ENCODE measurements at places on chromosomes 7 and 10.

- DNase-seq, result no peak
Measured at GRCh38 chr7:110448918-110449317, 642.0 kb upstream of the LRRN3 start.

- no peak for DNase-seq
Measured at GRCh38 chr10:12733271-12733670, 268.2 kb downstream of the CCDC3 start.

DNA sequence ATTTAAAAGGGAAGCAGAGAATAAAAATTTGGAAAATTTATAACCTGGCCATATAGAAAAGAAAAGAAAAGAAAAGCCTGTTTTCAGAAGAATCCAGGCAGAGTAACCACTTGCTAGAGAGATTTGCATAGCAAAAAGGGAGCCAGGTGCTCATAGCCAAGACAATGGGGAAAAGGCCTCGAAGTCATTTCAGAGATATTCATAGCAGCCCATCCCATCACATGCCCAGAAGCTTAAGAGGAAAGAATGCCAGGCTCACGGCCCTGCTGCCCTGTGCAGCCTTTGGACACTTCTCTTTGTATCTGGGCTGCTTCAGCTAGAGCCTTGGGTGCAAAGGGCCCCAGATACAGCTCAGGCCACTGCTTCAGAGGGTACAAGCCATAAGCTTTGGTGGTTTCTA lies 159.8 kb downstream of the CCDC7 start:
- no peak for DNase-seq

- DNase-seq, result no peak
Measured at GRCh38 chr7:140212100-140212881, 35.5 kb upstream of the KDM7A start.

DNA sequence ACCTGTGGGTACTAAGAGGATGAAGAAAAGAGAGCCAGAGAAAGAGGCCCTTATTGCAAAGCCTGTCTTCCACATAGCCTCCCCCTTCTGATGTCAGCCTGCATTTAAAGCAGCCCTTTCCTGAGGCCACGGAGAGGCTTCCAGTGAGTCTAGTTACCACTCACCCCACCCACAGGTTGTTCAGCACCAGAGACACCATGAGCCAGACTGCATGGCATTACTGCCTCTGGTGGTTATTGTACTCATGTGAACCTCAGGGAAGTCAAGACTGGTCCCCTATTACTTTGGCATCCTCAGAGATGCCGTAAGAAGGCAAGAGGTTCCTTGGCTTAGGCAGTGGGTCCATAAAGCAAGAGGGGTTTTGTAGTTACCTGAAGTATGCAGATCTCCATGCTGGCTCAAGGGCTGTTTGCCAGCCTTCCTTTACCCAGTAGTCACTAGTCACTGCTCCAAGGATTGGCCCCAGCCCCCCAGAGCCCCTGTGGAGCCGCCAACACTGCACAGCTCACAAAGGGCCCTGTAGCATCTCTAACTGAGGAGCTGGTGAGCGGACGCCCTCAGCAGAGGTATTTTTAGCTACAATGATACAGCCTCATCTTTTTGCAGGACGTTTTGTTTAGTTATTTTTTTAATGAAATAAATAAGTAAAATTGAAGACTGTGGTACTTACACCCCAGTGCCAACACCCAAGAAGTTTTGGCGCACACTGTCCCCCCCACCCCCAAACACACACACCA lies 20.7 kb downstream of the LRRC4 start:
- DNase-seq, result no peak

DNA sequence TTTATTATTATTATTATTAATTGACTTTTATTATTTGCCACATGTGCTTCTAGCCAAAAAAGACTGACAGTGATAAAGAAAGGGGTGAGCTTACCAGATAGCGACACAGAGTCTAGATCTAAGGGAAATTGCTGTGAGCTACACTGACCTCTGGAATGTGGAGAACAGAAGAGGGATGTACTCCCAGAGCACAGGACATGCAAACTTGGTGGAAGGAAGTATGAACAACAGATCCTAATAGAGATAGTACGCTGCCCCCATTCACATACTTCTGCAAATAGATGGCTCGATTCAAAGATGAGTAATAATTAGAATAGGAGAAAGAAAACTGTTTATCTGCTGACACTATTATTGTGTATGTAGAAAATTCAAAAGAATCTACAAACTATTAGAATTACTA lies 109.3 kb upstream of the HPS1 start:
- no peak for DNase-seq

DNA sequence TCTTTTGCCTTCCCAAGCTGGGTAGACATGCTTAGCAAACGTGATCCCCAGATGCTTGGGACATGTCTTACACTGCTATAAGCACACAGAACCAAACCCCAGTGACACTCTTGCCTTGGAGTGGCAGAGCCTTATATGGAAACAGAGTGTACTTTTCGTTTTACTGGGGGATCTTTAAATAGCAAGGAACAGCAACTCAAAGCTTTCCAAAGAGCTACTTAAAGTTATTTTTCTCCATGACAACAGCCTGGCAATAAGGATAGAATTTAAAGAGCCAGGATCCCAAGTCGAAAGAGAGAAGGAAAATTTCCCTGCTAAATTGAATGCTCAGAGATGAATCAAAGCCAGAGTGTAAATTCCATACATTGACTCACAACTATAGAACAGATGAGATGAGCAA lies 67.8 kb downstream of the ZNF365 start:
- no peak for DNase-seq

GRCh38 chr10:27822301-27822700 lies 76.7 kb upstream of the MKX start:
- DNase-seq, result peak; percentile 54

GRCh38 chr10:124472071-124472470 lies 10.4 kb downstream of the LHPP start:
- DNase-seq, result no peak

DNA sequence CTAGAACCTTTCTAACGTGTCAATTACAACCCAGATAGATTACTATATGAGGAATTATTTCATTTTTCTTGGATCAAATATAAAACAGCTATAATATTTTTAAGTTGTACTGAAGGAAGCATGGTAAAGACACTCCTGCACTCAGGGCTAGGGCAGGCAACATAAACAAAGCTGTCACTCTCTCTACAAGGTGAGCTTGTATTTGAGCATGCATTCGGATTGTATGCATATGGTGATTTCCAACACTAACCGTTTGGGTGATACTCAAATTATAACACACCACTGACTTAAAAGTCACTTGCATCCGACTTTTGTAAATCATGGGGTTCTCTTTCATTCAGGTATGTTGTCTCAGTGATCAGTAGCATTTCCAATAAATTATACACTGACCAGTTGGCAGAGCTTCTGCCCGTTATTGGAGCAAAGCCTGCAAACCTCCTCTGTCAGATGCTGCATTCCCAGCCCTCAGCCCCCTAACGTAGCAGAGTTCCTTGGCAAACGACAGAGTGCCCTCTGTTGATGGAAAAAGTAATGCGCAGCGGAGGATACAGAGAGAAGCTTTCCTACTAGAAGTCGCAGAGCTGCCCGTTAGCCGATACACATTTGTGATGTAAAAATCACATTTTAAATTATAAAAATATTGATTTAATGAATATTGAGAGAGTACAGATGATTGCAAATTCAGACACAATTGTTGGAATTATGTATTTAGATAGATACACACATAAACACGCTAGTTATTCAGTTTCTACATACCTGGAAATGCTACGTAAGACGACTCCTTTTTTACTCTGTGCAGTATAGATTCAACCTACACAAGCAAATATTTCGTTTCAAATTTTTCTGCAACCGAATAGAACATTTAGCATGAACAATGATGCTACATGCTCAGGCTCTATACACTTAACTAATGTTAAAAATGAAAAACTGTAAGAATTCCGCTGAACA lies 173.9 kb upstream of the SP4 start:
- DNase-seq, result no peak

DNA sequence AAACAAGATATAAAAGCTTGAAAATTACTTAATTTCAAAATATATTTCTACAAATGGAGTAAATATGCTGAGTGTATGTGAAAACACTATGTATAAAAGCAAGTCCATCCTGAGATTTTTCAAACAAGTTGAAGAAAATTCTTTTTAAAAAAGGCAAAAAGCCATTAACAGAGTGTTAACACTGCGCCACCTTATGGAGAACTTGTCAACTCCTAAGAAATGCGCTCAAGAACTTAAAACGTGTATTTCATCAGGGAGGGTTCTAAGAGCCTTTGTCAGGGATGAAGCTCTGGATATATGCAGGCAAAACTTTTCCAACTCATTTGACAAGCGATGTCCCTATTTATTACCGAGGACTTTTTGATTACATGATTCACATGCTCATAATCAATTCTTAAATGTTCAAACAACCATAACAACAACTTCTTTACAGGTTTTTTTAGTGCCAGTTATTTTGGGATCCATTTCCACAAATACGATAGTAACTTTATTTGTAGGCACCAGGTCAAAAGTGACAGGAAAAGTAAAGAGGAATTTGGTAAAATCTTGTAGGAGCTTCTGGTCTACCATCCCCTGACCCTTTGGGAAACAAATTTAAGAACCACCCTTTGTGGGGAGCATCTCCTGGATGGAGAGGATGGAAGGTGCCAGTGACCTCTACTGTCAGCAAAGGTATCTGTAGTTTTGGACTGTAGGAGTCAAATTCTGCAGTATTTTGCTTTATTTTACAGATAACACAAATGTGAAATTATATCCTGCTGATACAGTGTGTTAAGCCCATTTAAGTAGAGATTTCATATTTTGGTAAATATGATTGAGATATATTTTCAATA lies 23.2 kb downstream of the CALCR start:
- peak; percentile 9 for DNase-seq

GRCh38 chr7:134320201-134320600 lies 3.5 kb upstream of the SLC35B4 start:
- DNase-seq, result no peak

GRCh38 chr10:55233505-55233904 lies 432.5 kb upstream of the PCDH15 start:
- DNase-seq, result no peak

DNA sequence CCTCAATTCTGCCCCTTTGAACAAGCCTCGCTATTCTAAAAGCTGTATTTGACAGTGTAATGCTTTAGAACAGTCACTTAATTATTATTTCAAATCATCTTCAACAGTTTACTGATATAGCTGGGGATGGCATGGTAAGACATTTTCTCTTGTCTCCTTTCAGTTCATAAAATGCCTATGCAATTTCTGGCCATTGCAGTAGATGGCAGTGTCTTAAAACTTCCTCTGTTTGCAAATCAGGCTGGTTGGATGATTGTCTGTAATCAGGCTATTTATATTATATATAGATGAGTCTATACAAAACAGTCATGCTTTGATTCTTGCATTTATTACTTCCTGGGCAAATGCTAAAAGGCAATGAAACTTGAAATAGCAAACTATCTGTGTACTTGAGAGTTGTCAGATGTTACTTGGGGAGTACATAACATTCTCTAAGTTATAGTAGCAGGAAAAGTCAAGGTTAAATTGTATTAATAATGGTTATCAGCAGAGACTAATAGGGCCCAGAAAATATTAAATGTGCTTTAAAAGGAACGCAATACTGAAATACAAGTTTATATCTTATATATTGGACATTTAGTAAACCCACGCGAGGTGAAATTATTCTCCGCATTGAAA lies 55.5 kb upstream of the LHFPL3 start:
- peak; percentile 7 for DNase-seq

DNA sequence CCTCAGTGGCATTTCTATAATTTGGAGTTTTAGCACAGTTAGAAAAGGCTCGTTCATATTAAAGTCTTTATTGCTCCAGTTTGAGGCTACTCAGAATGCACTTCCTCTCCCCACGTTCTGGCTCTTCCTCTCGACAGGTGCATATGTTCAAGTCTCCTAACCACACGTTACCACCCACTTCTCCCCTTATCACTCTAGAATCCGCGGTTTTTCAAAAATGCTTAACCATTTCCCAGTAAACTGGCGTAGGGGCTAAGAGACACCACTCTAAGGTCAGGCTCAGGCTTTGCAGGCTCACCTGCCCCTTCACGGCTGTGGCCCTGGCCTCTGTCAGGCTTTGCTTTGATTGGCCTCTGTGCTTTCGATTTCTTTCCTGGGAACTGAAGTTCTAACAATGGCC lies 383.6 kb downstream of the GLRX3 start:
- no peak for DNase-seq

DNA sequence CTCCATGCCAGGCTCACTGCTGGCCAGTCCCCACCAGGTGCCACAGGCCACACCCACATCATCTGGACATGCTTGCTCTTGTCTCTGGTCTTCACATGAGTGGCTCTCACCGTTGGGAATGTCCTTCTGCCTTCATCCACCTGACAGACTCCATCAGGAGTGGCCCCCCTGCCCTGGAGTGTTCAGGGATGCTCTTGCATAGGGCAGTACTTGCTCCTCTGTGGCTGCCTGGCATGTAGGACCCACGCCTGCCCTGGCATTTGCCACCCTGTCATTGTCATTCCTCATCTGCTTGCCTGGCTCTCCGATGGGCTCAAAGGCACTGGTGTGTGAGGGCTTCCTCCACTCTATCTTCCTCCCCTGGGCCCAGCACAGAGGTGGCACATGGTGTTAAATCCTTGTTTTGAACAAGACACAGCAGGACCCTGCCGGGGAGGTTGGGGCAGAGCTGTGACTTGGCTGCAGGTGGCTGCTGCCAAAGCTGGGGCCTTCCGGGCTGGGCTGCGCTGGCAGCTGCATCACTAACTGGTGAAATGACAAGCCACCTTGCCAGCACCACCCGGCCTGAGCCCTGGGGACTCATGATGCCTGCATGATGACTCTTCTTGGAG lies 1.8 kb downstream of the SH2D4B start:
- DNase-seq, result no peak

DNA sequence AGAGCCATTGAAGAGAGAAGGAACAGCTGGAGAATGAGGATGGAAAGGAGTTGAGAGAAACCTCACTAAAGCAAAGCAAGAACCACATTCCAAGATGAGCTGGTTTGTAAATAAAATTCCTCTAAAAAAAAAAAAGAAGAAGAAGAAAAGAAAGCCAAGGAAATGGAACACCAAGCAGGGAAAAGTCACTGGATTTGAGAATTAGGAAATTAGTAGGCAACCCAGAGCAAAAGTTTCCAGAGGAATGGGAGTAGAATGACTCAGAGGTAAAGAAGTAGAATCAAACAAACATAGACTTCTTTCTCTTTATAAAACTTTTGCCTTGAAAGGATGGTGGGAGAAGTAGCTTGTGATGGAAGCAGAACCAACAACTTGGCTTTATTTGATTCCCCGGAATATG lies 3.9 kb downstream of the CH25H start:
- no peak for DNase-seq

DNA sequence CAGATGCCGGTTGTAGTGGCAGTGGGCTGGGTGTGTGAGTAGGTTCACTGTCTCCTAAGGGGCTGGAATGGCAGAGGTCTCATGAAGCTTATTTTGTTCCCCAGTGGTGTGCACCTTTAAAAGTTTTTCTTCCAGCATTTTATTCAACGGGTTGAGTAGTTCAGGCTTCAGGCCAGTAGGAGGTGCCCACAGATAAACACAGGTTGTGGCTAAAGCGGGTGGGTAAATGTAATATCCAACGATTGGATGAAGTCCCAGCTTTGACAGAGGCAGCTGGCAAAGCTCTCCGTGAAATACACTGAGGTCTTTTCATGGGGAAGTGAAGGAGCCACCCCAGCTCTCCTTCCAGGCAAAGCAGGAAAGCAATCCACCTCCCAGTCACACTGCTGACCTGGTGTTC lies 339.8 kb upstream of the LRRTM3 start:
- no peak for DNase-seq

GRCh38 chr10:112666094-112666493 lies 219.1 kb downstream of the VTI1A start:
- peak; percentile 19 for DNase-seq

GRCh38 chr7:139585042-139585441 lies 61.6 kb downstream of the CLEC2L start:
- DNase-seq, result no peak

- DNase-seq, result no peak
Measured at GRCh38 chr7:52615021-52615695, 420.3 kb upstream of the POM121L12 start.

- no peak for DNase-seq
Measured at GRCh38 chr7:45709168-45710042, 135.2 kb downstream of the ADCY1 start.
